Cortex of kidney (tissue), 1 donor: ENCODE measurements at places on chromosomes 5 and 9.

DNA sequence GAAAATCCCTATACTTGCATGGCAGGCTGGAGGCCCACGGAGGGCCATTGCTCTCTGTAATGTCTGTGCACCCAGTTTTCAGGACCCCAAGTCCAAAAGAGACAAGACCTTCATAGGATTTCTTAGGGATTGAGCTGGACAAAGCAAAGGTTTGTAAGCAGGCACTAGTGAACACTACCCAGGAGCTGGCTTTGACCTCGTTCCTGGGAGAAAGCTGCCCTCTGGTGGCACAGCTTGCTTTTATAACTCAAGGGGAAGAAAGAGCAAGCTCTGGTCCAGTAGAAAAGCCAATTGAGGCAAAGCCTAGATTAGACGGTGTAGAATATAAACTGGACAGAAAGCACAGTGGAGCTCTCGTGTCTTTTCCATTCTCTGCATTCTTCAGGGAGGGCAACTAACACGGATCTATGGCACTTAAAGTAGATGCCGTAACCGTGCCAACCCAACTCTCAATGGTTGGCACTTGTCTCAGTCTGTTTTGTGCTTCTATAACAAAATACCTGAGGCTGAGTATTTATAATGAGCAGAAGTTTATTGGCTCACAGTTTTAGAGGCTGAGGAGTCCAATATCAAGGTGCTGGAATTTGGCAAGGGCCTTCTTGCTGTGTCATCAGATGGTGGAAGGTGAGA lies 7.9 kb downstream of the GABRP start:
- DNase-seq = no peak

- DNase-seq = no peak
These were observed 13.1 kb downstream of the ARHGEF37 start for GRCh38 chr5:149594206-149594895.

DNA sequence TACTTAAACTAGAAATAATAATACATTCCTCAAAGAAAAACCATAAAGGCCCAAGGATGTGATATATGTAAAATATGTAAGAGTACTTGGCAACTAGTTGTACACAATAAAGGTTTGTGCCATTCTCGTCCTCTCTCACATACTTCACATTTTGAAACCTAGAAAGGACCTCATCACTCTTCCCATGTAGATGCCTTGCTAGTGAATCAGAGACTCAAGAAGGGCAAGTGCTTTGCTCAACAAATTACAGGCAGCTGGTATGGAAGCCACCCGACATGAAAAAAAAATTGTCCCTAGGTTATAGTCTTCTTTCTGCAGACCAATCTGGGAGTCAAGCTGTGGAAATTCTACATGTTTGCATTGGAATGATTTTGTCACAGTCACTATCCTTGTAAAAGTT lies 31.7 kb downstream of the ADRB2 start:
- no peak for DNase-seq

DNA sequence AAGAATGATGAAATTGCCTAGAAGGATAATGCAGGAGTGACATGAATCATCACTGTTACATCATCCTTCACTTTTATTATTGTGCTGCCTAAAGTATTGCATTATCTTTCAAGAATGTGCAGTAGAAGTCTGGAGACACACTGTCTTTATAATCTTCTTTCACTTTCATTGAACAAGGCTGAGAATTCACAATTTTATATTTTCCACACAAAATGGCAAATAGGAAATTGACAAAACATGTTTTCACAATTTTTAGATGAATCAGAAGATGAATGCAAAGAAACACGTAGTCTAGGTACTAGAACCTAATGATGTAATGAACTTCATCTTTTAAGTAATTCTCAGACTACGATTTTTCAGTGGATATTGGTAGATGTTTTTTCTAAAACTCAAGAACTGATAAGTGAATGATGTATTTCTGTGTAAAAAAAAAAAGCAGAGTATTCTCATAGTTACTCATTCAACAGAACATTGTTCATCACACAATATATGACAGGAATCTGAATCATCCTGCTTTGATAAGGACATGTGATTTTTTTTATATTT lies 131.5 kb upstream of the GRHPR start:
- DNase-seq = no peak

DNA sequence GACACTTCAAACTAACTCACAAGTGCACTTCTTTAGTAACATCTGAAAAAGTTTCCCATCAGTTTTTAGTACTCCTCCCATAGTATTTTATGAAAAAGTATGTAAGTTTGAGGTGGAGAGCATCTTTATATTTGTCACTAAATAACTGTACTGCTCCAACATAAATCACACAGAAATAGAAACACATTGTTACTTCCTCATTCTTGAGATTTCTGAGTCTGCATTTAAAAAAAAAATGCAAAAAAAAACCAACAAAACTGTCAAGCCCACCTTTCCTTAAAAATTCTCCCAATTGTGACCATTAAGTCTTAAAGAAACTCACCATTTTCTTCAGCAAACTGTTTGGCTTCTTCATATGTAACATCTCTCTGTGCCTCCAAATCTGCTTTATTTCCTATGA lies 18.7 kb downstream of the RAB14 start:
- DNase-seq = no peak

DNA sequence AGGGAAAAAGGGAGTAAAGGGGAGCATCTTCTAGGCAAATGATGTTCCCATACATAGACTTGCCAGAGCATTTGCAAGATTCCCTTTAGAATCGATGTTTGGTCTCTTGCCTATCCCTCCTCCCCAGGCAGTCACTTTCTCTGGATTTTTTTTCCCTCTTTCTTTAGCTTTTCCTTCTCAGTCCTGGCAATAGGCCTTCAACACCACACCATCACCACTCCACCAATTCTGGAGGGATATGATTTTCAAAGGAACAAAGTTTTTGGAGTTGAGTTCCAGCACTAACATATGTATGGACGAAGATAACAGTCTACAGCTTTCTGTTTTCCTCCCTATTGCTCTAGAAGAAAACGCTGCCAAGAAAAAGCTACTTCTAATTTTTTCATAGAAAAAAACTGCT lies 377.4 kb downstream of the PDE4D start:
- DNase-seq = no peak
